COR-L47 (cell line): ENCODE measurements at places on chromosomes 6 and 20.

DNA sequence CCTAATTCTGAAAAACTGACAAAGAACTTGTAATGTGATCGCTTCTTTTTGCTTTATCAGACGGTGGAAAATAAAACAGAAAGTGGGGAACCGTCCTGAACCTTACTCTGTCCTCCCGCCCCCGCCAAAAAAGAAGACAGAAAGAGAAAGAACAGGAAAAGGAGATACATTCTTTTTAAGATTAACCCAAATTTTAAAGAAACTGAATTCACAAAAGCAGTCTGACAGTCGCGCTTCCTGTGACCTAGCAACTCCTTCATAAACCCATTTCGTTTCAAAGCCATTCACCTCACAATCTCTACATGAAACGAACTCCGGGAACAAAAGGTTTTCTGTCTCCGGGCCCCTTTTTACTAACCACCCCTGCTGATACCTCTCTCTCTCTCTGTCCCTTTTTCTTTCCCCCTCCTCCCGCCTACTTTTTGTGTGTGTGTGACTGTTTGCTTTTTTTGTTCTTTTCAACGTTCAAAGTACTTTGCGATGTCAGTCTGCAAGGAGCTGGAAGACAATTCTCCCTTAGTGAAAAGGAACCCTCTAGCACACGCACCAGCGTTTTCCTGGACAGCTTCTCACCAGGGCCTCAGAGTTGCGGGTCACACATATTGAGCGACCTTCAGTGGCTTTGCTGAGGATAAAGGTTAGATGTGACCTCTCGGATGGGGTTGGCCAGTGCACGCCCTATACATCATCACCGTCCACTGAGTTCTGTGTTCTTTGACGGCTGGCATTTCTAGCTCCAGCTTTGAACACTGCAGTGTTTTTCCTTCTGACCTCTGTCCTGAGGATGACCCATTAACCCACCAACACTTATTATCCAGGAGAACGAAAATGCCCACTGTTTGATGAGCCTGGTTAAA, 530 bp upstream of the NEDD9 start:
- no peak for DNase-seq

- no peak for DNase-seq
Observed at GRCh38 chr6:19662911-19663310, 174.3 kb upstream of the ID4 start.

- DNase-seq, result no peak
Observed at GRCh38 chr20:21103582-21104465, 2.3 kb downstream of the LINC00237 start.

DNA sequence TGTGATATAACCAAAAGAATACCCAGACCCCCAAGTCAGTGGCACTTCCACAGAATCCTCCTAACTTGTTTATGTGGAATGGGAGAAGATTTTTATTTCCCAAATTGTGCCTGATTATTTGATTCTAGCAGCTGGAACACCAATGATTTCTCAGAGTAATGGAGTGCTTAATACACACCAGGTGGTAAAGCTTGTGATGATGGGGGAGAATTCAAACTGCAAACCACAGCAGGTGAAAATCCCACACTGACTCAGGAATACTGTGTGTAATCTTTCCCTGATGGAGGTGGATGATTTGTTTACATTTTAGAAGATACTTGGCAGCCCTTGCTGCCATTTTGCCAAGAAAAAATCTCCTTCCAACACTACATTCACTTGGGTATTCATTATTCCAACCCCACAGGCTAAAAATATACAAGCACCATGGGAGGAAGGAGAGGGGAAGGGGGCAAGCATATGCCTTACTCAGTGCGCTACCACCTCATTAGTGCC, 212.7 kb upstream of the PLN start:
- peak; percentile 62 for DNase-seq

GRCh38 chr6:7071405-7071804, 36.4 kb upstream of the RREB1 start:
- DNase-seq, result no peak

DNA sequence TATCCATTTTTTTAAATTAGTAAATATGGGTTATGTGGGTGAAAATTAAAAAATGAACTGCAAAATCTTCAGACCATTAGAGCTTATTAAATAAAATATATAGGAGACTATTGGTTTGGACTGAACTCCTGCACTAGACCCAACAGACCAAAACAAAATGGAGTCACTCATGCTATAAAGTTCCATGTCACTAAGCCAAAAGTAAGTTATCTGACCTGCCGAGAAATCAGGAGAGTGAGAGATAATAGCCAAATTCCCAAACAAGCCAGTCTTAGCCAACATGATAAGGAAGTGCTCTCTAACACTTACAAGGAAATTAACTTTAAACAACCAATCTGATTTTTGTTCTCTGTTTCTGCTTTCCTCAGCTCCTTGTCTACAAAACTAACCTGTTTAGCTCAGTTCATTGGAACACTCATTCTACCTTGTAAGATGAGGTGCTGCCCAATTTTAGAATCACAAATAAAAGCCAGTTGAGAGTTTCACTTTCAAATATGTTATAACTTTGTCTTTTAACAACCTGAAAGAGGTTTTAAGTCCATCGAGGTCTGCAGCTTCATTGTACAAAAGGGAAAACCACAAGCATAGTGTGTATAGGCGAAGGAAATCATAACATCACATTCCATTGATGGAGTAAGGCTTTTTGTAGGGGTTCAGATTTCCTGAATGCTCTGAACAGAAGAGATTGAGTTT, 220.5 kb downstream of the TENT5A start:
- no peak for DNase-seq

- no peak for DNase-seq
Observed at GRCh38 chr6:39143238-39143930, 28.4 kb upstream of the SAYSD1 start.

GRCh38 chr6:84416043-84416657, 188.7 kb upstream of the CEP162 start:
- no peak for DNase-seq

DNA sequence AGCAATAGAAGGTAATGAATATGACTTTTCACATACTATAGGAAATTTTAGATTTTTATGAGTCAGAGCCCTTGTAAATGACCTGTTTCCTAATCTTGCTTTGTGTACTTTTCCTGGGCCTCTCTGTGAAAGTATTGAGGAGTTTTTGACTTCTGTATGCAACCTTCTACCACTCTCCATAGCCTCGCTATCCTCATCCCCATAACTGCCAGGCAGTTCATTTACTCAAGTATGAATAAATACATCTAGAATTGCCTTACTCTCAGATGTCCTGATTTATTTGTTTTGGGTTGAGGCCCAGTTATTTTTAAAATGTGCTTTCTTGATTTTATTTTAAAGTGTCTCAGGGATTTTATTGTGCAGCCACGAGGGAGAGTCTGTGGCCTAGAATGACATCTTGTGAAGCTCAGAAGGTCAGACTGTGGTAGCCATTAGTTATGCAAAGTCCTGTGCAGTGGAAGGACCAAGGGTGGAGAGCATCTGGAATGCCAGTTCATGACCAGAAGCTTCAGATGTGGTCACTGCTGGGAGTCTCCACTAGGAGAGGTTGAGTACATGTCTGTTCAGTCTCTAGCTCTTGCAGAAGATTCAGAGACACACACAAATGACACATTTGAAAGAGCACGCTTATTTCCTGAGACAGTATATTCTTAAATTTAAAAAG, 346.2 kb upstream of the IMPG1 start:
- DNase-seq, result no peak

DNA sequence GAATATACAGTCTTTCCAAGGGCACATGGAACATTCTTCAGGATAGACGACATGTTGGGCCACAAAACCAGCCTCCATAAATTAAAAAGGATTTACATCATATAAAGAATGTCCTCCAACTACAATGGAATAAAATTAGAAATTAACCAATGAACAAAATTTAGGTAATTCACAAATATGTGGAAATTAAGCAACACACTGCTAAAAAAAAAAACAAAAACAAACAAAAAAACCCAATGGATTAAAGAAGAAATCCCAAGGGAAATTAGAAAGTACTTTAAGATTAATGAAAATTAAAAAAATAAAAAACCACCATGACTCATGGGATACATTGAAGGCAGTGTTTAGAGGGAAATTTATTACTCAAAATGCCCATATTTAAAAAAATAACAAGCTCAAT, 21.4 kb upstream of the NT5E start:
- DNase-seq, result no peak

GRCh38 chr20:40749985-40750506, 61.0 kb upstream of the MAFB start:
- DNase-seq, result no peak

DNA sequence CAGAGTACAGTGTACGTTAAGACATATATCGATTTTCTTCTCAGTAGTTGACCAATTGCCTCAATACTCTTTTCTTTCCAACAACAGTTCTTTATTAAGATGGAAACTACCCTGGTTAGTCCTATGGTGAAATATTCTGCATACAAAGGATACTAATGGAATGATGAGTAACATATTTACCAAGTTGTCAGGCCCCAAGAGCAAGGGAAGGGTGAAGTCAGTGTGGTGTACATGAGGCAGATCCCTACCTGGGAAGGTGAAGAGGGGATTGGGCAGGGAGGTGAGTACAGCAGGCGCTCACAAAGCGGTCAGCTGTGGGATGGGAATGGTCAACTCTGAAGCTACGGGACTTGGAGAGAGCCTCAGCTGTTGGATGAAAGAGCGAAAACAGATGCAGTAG, 29.7 kb downstream of the GJA1 start:
- DNase-seq, result no peak

DNA sequence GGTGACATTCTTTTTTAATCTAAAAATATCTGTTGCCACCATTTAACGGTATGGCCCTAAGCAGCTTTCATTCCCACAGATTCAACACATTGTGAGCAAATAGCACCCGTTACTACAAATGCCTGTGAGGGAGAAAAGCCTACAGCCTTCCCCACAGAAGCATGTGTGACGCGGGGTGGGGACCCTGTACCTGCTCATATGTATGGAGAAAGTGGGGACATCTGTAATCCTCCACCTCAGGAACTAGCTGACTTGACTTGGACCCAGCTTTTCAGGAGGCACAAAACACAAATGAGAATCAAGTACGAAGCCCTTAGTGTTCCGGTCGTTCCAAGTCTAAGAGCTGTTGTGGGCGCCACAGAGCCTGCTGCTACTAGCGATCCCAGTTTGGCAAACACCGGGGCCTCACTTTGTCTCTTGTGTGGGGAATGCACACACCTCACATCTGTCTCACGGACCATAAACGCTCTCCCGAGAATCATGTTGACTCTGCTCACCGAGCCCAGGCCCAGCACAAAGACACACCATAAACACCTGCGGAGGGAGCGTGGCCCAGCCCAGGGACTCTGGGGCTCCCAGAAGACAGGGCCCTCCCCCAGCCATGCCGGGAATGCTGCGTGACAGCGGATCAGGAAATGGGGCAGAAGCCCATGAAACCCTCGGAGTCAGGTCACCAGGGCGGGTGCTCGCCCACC, 21.6 kb downstream of the DLL1 start:
- DNase-seq, result peak; percentile 64

GRCh38 chr6:108677357-108677756, 116.6 kb downstream of the FOXO3 start:
- no peak for DNase-seq
